Renal pelvis (tissue), 12 donors: ENCODE measurements at places on chromosomes 2 and 18.

DNA sequence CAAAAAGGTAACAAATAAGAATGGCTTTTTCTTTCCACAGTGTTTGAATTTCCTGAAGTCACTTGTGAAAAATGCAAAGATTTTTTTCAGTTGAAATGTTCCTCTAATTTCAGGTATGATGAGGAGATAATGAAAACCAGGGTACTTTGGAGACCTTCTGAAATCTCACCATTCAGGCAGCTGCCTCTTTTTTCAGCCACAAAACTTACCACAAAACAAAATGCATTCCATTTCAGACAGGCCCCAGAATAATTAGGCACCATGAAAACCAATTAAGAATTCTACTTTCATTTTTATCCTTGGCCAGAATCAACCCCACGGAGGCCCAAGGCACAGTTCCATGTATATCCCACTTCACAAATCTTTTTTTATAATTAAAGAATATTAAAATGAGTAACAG, 880.3 kb upstream of the ACVR2A start:
- no peak for DNase-seq

GRCh38 chr2:234191819-234192407, 141.4 kb downstream of the SPP2 start:
- DNase-seq, result no peak

- no peak for DNase-seq
Observed at GRCh38 chr18:51801514-51801913, 538.5 kb upstream of the DCC start.

DNA sequence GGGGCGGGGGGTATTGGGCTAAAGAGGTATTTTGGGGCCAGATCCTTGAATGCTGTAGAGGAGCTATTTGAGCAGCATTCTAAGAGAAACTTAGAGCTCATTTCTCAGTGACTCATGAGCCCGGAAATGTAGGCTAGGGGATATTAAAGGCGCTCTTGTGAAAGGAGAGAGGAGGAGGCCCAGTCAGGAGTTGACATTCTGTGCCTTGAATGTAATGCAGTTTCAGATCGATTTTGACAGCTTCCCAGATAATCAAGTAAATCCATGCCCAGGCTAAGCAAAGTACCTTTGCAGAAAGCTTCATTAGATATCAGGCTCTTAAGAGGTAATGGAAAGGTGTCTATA, 1.5 kb downstream of the CAB39 start:
- DNase-seq, result no peak

DNA sequence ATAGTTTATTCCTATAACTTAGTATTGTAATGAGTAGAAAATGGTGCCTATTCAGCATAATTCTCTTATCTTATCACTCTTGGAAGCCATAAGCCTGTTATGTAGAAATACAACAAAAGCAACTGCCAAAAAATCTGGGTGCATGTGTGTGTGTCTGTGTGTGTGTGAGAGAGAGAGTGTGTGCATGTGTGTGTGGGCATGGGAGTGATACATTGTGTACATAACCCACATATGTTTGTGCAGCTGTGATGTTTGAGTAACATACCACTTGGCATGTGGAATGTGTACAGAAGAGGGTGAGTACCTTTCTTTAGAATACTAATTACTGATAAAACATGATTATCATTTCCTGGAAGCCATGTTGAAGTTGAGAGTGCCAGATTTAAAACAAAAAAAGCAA, 642.3 kb upstream of the SYT4 start:
- no peak for DNase-seq

DNA sequence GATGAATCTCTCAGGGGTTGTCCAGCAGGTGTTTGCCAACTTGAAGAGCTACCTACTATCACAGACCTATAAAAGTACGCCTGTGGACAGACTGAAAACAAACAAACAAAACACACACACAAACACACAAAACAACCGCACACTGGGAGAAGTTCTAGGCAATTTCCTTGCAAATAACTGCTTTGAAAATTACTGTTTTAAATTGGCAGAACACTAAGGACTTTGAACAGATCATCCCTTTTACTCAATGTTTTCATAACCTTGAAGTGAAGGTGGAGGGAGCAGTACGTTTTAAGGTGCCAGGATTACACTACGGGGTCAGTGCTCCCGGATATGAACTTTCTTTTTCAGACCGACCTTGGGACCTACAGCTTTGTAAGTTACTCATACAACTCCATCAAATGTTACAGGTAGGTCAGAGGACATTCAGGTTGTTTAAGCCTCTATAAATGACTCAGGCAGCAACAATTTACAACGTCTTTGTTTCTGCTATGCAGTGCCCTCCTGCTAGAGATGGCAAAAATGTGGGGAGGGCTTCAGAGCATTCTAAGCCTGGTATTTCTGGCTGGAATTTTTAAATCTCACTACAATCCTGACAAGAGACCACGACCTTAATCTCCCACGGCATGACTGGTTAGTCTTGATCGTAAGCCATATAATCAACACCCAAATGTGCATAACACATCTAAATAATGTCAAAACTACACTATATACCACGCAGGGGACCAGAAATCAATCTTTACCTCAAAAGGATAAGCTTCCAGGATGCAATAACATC, 1.4 kb upstream of the SLC20A1 start:
- no peak for DNase-seq

- peak; percentile 78 for DNase-seq
Observed at GRCh38 chr2:85728883-85729824, 24.6 kb upstream of the ATOH8 start.

- DNase-seq, result no peak
Observed at GRCh38 chr2:219254590-219255201, 978 bp upstream of the TUBA4A start.
